ENCODE measurements at places on chromosomes 1 and 21.

DNA sequence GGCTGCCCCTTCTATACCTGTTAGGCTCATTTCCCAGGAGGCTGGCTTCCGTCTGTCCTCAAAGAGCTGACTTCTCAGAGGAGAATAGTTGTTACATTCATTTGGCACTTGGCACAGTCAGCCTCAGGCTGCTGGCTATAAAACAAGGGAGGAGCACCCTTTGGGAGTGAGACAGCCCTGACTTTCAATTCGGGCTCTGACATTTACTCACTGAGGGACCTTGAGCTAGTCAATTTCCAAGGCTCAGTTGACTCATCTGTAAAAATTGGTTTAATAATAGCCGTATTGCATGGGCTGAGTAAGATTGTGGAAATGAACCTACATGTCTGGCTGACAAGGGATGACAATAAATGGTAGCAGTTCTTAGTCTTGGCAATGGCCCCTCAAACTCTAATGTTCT is 13.7 kb downstream of the ALX3 start:
- DNase-seq: no peak

GRCh38 chr1:27868932-27869718 is 3.2 kb upstream of the THEMIS2 start:
- no peak for DNase-seq

- peak; percentile 87 for DNase-seq
Observed at GRCh38 chr1:47659146-47659545, 221.3 kb downstream of the FOXD2 start.

DNA sequence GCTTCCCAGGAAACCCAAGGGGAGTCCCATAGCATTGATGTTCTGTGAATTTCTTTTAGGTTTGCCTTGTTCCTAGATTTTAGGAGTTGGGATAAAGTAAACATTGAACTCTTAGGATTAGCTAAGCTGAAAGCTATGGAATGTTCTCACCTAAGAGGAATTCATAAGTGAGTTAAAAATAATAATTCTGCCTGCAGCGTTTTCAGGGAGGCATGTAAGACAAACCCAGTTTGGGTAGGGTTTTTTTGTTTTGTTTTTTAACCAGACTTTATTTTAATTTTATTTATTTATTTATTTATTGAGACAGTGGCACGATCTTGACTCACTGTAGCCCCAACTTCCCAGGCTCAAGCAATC is 28.9 kb upstream of the CD101 start:
- DNase-seq: no peak

DNA sequence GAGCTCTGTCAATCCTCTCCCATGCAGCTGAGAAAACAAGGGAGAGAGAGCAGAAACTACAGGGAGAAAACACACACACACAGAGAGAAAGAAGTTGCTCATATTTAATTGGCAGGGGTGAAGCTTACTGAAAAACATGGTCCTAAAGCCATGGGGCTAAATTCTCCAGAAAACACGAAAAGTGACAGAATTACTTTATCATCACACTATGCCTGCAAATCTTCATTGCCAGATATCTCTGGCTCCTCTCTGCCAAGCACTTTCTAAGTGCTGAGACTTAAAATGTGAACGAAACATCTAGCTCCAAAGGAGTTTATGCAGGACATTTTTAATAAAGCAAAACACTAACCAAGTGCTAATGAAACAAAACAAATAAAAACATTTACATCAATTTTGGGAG is 134.1 kb downstream of the DAB1 start:
- no peak for DNase-seq

GRCh38 chr1:26053718-26054560 is 8.0 kb upstream of the SLC30A2 start:
- no peak for DNase-seq

DNA sequence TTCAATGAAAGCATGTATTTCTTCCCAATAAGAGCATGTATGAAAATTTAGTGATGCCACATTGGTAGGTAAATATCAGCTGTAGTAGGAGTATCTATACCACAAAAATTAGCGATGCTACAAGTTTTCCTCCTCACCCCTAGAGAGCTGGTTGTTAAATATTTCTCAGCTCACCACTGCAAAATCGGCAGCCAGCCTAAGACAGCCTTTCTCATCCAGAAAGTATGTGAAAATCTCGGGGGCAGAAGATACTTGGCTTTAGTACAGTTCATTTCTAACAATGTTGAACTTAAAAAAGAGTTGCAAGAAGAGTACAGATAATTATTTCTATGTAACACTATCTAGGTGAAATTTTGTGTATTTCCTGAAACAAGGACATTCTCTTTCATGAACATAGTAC is 235.4 kb downstream of the TPR start:
- no peak for DNase-seq

GRCh38 chr1:67336783-67337182 is 29.1 kb downstream of the IL12RB2 start:
- no peak for DNase-seq

DNA sequence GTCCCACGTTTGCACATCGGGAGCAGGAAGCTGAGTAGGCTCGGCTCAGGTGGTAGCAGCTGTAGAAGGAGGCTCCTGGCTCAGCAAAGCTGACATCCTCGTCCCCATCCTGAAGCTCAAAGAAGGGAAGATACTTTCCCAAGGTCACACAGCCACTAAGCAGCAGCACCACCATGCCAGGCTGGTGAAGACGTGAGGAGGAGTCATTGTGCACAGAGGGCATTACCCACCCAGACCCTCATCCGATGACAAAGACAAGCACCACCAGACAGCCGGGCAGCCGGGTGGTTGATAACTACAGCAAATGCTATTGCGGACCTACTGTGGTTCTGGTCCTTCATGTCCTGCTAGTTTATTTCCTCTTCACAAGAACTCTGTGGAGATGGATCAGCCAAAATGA is 186.9 kb downstream of the MATN1 start:
- DNase-seq: no peak

DNA sequence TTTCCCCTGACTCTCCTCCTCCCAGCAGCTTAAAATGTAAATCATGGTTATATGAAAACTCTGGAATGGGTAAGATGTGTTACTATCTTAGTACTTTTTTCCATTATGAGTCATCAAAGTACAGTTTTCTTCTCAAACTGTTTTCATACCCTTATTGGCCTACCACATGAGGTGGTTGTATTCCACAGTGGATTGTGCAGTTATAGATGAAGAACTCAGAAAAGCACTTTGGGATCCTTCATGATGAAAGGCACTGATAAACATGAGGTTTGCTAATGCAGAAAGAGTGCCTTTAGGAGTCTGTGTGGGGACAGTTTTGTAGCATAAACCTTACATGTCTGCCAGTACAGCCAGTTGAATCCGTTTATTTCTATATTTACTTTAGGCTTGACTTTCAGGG is 32.0 kb upstream of the MYOCOS start:
- no peak for DNase-seq

DNA sequence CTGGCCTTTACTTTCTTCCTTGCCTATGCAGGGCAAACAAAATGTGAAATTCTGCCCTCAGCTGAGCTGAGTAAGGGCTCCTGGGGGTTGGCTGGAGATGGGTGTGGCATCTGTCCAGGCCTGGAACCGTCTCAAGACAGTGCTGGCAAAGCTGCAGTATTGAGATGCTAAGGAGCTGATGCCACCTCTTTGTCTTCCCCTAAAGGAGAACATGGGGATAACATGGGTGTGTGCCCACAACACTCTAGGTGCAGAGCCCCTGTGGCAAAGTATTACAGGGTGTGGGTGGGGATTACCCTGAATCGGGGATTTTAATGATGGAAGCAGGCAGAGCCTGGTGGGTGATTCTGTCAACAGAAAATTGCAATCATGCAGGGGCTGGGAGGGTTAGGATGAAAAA is 2.5 kb upstream of the ST3GAL3 start:
- DNase-seq: no peak

DNA sequence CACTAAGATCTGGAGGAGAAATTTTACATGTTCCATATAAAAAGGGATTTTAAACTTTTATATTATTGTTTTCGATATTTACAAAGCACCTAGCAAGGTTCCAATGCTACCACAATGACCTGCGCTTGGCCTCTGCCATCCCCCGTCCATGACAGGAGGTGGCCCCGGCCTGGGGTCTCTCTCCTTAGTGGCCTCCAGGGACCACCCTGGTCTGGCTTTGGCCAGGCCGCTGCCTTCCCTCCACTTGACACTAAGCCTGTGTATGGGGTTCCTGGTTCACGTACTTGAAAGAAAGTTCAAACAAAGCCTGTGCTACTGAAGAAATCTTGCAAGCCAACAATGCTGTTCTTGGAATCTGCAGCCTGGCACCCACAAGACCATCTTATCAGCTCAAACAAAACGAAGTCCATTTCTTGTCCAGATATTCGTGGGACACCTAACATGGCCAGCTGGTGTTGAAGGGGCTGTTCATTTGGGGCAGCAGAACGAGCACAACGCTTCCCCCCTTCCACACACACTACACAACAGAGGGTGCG is 12.8 kb downstream of the PRDM15 start:
- no peak for DNase-seq

GRCh38 chr1:219794085-219794743 is 134.1 kb downstream of the SLC30A10 start:
- no peak for DNase-seq

- DNase-seq: no peak
Observed at GRCh38 chr1:9840176-9840575, 16.4 kb upstream of the CLSTN1 start.

GRCh38 chr1:199463521-199464127 is 563.9 kb upstream of the NR5A2 start:
- DNase-seq: no peak

DNA sequence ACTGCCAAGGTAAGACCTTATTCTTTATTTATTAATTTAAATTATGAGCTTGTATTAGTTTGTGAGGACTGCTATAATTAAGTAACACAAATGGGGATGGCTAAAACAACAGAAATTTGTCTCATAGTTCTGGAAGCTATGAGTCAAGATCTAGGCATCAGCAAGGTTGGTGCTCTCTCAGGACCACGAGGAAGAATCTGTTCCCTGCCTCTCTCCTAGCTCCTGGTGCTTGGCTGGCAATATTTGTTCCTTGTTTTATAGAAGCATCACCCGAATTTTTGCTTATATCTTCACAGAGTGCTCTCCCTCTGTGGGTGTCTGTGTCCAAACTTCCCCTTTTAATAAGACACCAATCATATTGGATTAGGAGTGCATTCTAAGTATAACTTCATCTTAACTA is 41.4 kb upstream of the CCDC190 start:
- DNase-seq: no peak

DNA sequence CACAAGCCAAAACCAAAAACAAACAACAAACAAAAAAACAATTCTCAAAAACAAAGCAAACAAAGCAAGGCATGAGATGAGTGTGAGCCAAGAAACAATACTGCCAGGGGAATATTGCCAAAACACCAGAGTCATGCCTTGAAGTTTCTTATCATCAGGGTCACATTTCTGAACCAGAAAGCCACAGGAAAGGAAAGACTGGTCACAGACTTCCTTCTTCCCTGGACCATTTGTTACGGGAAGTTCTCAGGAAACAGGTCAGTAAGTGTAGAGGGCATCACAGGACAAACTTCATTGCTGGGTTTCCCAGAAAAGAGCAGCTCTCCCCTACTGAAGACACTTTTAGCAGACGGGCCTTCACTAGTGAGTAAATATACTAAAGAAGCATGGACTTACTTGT is 191.2 kb downstream of the GABPA start:
- DNase-seq: no peak

DNA sequence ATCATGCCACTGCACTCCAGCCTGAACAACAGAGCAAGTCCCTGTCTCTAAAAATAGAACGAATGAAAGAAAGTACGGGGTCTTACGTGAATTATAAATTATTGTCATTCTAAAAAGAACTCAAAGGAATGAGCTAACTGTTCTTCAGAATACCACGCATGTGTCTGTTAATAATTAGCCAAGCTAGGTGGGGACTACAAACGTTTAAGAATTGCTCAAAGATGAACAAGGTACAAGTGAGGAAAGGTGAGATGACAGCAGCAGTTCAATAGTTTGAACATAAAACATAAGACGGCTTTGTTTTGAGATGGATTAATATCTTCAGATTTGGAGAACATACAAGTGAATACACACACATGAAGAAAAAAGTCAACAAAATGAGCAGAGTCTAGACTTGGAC is 79.6 kb downstream of the UBR4 start:
- DNase-seq: no peak

GRCh38 chr1:52460694-52461093 is 56.3 kb downstream of the PRPF38A start:
- no peak for DNase-seq

DNA sequence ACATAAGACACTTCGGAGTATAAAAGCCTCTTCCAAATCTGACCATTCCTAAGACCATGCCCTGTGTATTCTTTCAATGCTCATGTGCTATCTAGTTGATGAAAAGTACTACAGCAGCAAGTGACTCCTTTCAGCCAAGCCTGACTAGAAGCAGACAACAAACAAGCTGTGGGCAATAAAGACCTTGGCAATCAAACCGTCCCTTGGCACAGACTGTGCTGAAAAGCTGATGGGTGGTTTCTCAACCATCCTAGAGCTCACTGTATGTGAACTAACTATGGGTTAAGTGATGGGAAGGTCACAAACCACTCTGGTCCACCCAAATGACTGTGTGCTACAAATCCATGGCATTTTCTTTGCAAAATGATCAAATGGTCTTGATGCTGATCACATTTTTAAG is 94.0 kb downstream of the KIAA0319L start:
- no peak for DNase-seq

- no peak for DNase-seq
Observed at GRCh38 chr1:7562729-7563605, 208.1 kb upstream of the VAMP3 start.

DNA sequence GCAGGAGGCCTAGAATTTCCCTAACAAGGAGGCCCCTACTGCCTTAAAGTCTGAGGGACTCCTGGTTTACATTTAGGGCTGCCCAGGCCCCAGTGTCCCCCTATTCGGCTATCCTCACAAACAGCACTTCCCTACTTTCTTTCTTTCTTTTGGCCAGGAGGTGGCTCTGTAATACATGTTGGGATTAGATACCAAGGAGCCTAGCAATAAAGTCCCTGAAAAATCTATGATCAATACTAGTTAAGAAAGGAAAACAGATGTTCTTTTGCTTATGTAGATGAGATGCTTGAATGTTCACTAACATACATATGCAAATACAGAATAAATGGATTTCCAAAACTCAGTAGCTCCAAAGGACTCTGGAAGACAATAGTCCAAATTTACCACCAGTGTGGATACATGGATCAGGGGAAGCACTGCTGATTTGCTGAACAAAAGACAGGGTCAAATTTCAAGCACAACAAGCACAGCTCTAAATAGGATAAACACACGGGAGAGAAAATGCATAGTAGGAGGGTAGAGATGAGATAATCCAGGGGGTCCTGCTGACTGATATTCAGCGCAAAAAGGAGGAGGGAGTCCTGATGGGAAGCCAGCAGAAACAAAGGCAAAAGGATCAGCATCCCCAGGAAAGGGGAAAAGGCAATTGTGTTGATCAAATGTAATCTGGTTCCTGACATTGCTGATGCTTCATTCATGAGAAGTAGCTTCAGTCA is 240.0 kb downstream of the NUF2 start:
- DNase-seq: peak; percentile 47

GRCh38 chr1:165129568-165130164 is 226.8 kb downstream of the LMX1A start:
- DNase-seq: peak; percentile 17

GRCh38 chr1:152001631-152002584 is 8.2 kb upstream of the S100A10 start:
- DNase-seq: peak; percentile 49

- no peak for DNase-seq
Observed at GRCh38 chr1:32763221-32763620, 53.9 kb downstream of the YARS1 start.
